Type B pancreatic cell (in vitro differentiated cells): ENCODE measurements at places on chromosomes 2 and 18. TPM values are rescaled to one million over a fixed set of nuclear protein-coding genes. Genes with fewer than 3 reads are reported as not detected.

The COLEC12 gene
- total RNA-seq, result 6.5 and 61.3 TPM in 2 replicates

The EMILIN1 gene
- 2.7 and 60.7 TPM in 2 replicates for total RNA-seq

DNA sequence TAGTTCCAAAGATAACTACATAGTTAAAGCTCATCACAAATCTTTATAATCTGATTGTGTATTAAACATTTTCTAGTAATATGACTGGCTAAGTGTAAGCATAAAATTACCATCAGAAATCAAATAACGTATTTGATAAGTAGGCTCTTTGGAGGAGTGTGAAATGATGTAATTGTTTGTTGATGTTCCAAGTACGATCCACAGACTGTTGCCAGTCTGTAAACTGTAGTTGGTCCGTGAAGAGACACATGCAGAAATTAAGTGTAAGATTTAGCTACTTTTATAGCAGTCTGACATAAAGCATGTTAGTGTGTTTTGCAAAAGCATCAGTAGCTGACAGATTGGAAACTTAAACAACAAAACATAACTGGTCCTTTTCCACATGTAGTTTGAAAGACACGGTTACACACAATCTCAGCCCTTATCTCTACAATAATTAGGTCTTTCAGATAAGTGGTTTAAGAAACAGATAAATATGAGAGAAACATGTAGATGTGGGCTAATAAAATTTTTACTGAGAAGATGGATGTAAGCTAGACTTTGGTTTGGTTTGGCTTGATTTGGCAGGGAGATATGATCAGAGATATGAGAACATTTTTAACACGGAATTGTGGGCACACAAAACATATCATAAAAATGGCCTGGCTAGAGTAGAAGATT, 115.0 kb upstream of the EPB41L5 start:
- H3K27ac ChIP-seq, result no peak overlapping the region
- H3K27me3 ChIP-seq, result no peaks in the 10 kb centered on the region
- no peak for DNase-seq
- no peak overlapping the region for H3K4me3 ChIP-seq
- peaks cover 23% of the 10 kb centered on the region for H3K36me3 ChIP-seq
- no peaks in the 10 kb centered on the region for H3K4me1 ChIP-seq

DNA sequence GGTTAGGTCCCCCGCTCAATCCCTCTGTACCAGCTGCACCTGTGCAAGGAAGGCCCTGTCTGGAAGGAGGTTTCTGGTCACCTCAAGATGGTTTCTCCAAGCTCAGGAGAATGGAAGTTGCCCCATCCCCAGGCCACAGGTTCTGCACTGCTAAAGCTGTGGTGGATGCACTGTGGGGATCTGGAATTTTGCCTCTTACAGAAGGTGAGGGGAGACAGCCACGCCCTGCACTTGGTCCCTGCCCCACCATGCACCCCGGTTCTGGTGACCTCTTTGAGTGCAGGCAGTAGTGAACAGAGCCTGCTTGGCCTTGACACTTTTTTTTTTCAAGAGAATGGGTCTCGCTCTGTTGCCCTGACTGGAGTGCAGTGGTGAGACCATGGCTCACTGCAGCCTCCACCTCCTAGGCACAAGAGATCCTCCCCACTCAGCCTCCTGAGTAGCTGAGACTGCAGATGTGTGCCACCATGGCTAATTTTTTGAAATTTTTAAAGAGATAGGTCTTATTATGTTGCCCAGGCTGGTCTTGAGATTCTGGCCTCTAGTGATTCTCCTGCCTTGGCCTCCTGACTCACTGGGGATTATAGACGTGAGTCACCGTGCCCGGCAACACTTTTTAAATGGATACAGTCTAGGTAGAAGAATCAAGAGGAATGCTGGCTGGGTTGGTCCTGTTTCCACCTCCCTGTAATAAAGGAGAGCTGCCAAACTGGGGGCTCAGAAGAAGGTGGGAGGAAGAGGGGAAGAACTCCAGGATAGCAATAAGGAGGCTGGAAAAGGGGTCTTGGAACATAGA, 5.8 kb upstream of the NT5DC4 start:
- H3K27ac ChIP-seq, result no peak overlapping the region
- no peak for DNase-seq
- no peaks in the 10 kb centered on the region for H3K36me3 ChIP-seq
- H3K4me3 ChIP-seq, result no peak overlapping the region

DNA sequence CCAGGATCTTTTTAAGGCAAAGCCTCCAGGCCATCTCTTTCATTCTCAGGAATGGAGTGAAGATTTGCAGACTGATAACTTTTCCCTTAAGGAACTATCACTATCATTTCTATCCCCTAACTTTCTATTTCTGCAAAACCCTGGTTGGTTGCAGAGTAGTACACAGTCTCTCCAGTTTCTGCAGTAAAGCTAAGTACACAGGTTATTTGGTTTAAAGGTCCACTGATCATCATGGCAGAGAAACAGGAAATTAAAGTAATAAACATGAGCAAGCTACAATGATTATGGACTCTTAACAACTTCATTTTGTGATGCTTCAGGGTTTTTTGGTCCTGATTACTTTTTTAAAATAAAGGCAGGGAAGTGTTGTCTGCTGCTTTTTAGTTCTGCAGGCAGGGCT, 890.0 kb upstream of the DDX18 start:
- DNase-seq, result no peak
- H3K4me3 ChIP-seq, result no peak overlapping the region
- H3K27ac ChIP-seq, result no peak overlapping the region
- no peaks in the 10 kb centered on the region for H3K4me1 ChIP-seq
